Hematopoietic multipotent progenitor cell treated with erythropoietin and hydrocortisone succinate and interleukin-3 and kit ligand, for 17 days (in vitro differentiated cells): ENCODE measurements at places on chromosomes 16 and 17.
A peak's percentile ranks its signal among the peaks of the same experiment; 100 is the strongest.

- no peak for DNase-seq
Measured at GRCh38 chr17:43018932-43019331, 3.3 kb downstream of the VAT1 start.

DNA sequence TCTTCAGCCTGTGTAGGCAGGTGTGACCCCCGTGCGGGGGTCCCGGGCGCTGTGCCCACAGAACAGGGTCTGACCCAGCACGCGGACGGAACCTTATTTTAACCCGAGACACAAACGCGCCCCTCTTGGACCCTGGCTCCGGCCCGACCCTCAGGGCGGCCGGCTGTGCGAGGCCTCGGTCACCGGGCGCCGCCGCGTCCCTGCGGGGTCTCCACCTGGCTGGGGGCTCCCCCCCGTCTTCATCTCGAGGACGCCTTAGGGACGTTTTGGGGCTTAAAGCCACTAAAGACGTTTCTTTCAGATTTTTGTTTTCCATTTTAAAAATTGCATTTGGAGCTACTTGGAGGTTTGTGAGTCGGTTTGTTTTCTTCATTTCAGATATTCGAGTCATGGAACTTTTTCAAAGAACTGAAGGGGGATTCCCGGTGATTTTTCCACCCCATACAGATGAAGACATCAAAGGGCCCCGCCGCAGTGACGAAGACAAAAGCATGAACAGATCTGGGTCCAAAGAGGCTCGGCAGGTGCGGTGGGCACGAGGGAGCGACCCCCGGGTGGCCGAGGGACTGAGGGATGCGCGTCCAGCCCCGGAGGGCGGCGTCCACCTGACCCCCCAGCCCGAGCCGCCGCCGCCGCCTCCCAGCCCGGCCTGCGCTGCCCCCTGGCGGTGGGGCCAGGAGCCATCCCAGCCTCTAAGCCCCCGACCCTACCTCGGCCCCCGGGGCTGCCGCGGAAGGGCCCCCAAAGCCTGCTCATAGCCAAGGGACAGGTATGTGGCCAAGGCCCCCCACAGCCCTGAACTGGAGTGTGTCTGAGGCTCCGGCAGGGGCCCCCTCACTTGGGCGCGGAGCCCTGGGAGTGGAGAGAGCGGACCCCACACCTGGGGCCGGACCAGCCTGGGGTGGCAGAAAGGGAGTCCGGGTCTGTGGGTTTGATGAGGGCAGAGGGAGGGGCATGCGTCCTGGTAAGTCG lies 3.8 kb upstream of the CD7 start:
- DNase-seq, result peak; percentile 34

DNA sequence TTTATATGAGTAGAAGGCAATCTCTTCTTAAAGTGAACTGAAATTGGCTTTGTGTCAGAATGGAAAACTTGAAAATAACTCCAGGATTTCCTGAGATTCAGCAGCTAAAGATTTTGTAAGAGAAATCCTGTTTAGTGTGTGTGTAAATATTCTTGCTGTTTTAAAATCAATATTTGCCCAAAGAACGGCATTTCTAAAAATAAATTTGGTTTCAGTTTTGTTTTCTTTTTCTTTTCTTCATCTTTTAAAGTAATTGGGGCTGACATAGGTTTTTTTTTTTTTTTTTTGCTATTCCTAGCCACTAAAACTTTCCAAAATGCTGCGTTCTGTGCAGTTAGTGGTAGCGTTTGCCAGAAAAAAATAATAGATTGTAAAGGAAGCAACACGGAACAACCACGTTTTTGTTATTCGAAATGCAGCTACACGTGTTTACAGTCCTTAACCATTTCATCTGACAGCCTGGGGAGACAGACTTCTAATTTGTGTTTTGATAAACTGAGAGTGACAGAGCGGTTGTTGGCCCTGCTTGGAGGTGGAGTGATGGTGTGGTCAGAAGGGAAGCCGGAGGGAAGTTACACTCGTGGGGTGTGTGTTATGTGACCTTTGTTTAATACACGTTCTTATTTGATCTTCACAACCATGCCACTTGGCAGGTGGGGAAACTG lies 21.6 kb upstream of the SMPD3 start:
- DNase-seq, result no peak

DNA sequence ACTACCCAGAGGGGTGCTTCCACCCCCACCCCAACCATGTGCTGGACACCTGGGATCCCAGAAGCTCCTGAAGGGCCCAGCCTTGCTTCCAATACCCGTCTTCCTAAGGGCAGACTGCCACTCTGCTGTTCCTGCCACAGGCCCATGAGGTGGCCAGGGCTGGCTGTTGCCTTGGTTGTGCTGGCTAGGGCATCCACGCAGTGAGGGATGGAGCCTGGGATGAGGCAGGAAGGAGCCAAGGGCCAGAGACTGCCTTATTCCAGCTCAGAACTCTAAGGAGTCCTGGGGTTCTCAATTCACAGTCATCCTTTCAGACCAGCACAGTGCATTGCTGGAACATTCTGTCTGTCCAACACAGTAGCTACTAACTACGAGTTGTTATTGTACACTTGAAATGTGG lies 37.8 kb downstream of the BCO1 start:
- DNase-seq, result no peak

DNA sequence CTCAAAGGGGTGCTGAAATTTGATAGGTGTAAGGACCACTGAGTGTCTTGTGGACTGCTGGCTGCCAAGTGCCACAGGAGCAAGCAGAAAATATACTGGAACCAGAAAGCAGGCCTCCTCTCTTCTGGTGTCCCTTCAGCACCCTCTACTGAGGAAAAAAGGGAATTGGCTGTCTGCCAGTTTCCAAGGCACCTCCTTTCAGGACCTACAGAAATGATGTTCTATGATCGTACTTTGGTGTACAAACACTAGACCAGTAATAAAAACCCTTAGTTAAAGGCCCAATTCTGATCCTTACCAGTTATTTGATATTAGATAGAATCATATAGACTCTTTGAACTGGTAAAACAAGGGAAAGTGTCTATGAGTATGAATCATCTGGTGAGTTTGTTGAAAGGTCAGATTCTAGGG lies 35.8 kb upstream of the BCAS3 start:
- peak; percentile 91 for DNase-seq

DNA sequence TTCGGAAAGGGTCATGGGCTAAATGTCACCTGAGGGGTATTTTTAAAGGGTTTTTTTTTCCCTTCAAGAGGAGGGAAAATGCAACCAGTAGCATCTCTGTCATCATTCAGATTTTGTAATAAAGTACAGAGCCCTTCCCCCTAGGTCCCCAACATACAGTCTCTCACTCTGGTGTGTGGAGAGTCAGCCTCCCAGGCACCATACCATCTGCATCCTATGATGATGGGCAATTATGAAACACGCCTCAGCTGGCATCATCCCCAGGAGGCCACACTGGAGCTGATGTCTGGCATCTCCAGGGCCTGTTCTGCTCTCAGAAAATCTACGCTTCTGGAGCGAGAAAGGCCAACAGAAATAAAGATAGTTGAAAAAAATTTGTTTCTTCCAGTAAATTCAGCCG lies 32.0 kb downstream of the TBX4 start:
- no peak for DNase-seq

DNA sequence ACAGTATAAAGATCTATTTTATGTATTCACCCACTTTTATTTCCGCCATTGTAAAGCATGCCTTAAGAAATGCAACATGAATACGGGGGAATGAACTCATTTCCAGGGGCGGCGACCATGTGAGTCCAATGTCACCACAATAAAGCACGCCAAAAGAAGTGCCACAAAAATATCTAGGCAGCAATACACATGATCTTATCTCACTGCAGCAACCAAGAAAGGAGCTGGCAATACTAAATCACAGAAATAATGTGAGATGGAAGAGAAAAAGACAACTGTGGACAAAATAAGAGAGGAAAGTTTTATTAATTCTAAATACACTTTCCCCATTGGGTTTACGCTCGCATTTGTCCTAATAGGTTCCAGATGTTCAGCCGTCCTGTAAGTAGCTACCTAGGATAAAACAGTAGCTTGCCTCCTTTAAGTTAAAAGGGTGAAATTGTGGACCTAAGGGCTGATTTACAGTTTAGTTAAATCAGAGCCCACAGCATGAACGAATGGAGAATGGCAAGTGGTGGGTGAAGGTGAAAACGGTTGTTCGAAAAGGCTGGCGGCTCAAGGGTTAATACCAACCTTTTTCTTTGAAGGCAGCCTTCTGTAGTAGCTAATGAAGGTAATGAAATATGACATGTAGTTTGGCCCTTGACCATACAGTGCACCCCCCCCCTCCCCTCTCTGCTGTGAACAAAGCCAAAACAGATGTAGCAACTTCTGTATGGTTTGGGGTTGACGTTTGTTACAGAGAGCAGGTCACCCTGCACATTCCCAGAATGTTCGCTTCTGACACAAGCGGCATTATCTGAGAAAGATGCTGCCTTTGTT lies 504.2 kb upstream of the PSMD7 start:
- DNase-seq, result no peak

DNA sequence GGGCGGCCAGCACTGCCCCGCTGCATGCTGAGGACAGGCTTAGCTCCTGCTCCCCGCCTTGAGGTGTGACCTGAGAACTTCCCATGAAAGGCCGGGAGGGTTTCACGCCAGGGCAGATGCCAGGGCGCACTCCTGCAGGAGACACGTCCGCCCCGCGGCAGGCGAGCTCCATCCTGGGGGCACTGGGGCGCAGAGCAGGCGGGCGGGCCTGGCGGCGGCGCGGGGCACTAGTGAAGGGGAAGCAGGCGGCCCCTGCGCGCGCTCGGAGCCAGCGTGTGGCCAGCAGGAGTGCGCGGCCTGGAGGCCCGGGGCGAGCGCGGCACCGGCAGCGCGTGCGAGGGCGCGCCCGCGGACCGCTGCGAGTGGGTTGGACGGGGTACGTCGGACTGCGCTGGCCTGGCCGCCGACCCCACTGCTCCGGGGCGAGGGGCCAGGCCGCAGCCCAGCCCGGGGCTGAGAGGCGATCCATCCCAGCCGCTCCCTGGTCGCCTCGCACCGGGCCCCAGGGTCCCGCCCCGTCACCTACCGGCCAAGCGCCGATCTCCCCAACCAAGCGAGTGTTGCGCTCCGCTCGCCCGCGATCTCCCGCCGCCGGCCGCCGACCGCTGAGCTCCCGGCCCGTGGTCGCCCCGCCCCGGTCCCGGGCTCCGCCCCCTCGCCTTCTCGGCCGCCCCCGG lies at the start of gene MAP3K14:
Gene MAP3K14 (minus strand): TSS at position 587 of the 677 bp plus-strand sequence. CDS start 26,275 bp downstream, outside the sequence.
- no peak for DNase-seq

DNA sequence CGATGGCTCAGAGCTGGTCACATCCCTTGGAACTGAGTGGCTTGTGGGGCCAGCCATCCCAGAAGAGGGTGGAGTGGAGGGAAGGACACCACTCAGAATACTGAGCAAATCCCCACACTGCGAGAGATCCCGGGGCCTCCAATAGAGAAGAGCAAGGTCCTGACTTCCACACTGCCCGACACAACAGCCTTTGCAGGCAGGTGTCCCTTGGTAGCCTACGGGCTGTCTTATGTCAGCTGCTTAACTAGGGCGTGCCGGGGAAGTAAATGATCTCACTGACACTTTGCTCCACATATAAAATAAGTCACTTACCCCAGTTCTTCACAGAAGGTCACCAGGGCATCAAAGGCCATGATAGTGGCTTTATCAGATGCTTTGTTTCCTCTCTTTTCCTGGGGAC lies 16.1 kb downstream of the RECQL5 start:
- DNase-seq, result no peak

GRCh38 chr17:43619705-43620104 lies 42.0 kb downstream of the MEOX1 start:
- no peak for DNase-seq

DNA sequence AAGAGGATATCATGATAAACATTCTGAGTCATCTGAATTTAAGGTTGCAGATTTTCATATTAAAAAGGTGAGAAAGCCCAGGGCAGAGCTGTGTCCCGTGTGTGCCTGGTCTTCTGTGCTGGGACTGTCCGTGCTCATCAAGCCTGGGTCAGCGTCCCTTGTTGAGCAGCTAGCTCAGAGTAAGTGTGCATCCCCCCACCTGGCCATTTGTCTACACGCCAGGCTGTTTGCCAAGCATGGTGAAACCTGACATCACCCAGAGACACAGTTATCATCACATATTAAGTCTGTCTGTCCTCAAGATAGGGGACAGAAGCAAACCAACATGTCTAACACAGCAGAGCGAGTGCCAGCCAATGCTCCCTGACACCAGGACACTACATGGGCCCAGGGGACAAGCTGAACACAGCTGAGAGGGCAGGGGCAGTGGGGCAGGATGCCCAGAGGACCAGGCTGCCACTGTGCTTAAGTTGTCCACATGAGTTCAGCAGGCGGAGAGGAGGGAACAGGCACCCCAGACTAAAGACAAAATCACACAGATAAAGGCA lies 57.9 kb upstream of the CNEP1R1 start:
- no peak for DNase-seq

- DNase-seq, result no peak
Measured at GRCh38 chr17:41065829-41066624, at the start of gene KRTAP2-4. TSS of gene KRTAP2-4 (minus strand) at chr17:41065879. CDS start at chr17:41065845, 34 bp downstream.

DNA sequence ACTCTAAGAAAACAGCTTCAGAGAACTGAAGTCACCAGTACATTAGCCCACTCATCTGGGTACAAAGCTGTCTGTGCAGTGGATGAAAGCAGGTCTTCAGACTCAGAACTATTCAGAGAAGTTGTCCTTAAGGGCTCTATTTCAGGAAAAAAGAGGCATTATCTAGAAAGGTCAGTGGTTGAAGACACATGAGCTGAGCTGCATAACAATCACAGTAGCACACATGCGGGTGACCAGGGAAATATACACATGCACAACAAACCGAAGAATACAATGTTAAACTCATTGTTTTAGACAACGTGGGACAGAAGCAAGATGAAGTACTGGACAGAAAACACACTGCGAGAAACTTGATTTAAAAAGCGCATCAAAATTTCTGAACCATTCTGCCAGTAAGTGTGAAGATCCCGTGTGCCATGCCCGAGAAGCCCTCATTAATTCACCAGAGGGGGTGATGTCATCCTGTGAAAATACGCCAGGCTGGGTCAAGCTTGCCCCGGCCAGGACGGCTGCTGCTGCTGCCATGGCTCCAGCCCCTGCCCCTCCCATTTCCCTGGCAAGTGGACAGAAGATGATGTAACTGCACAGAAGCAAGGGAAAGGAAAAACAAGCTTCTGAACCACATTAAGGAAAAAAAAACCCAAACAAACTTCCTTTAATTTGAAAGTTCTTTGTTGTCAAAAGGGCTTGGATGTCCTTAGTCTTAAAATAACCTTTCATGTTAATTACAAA lies 10.1 kb downstream of the DYNC1LI2 start:
- DNase-seq, result peak; percentile 87

DNA sequence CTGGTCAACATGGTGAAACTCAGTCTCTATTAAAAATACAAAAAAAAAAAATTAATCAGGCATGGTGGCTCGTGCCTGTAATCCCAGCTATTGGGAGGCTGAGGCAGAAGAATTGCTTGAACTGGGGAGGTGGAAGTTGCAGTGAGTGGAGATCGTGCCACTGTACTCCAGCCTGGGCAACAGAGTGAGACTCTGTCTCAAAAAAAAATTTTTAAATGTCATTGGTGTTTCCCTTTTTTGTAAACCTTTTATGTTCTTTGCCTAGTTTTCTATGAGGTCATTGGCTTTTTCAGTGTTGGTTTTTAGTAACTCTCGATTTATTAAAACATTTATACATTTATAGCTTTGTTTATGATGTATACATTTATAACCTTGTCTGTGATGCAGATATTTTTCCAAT lies 18.2 kb downstream of the NLRC5 start:
- DNase-seq, result no peak

DNA sequence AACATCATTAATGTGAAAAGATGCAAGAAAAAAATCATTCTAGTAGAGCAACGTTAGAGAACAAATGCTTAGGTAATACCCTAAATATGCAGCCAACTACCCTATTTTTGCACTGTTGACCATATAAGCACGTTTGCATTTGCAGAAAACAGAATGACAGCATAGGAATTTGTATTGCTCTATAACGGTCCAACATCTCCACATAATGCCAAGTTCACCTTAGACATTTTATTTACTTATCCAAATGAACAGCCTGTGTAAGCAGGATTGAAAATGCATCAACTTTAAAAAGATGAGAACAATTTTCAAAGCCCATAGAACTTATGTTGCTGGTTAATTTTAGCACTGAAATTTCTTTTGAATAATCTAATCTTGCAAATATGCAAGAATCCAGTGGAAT lies 19.1 kb upstream of the RSL1D1 start:
- DNase-seq, result no peak
